Smooth muscle cell of bladder (primary cell): ENCODE measurements at places on chromosomes 12 and 14. TPM values are rescaled to one million over a fixed set of nuclear protein-coding genes. Genes with fewer than 3 reads are reported as not detected.

NUAK1 gene
- total RNA-seq = 17.9 and 25.8 TPM in 2 replicates

CD163L1 gene
- total RNA-seq = 0.09 and 0.28 TPM in 2 replicates

KLRF2 gene
- not detected in 2 replicates for total RNA-seq

GPR132 gene
- under 0.01 and 0.55 TPM in 2 replicates for total RNA-seq

RD3L gene
- total RNA-seq = not detected in 2 replicates

STXBP6 gene
- total RNA-seq = 7.3 and 8.5 TPM in 2 replicates

DNAJC22 gene
- 1.8 and 6.0 TPM in 2 replicates for total RNA-seq

BCAT1 gene
- 136 and 189 TPM in 2 replicates for total RNA-seq

RASSF9 gene
- 0.85 and 1.3 TPM in 2 replicates for total RNA-seq

HPD gene
- total RNA-seq = 2.2 and 11.9 TPM in 2 replicates

CALCOCO1 gene
- 84.9 and 124 TPM in 2 replicates for total RNA-seq

PHETA1 gene
- 2.8 and 4.6 TPM in 2 replicates for total RNA-seq

KRT3 gene
- not detected in 2 replicates for total RNA-seq

SSTR1 gene
- 3.0 and 5.2 TPM in 2 replicates for total RNA-seq

DAO gene
- total RNA-seq = 0.09 TPM in 1 of 2 replicates, not detected in the other

KRT74 gene
- not detected in 2 replicates for total RNA-seq

PSMA3 gene
- 78.8 and 83.8 TPM in 2 replicates for total RNA-seq

AMHR2 gene
- not detected in 2 replicates for total RNA-seq

KCNJ8 gene
- 10.8 and 19.8 TPM in 2 replicates for total RNA-seq

ALG10B gene
- total RNA-seq = 1.4 and 2.4 TPM in 2 replicates

RPS6KL1 gene
- 0.28 and 0.46 TPM in 2 replicates for total RNA-seq

CFAP54 gene
- 1.1 and 1.4 TPM in 2 replicates for total RNA-seq

OR6C3 gene
- total RNA-seq = not detected in 2 replicates

SLC39A5 gene
- under 0.01 TPM in 2 replicates for total RNA-seq

NR4A1 gene
- total RNA-seq = 4.1 and 4.3 TPM in 2 replicates

HEATR5A gene
- total RNA-seq = 75.1 and 75.9 TPM in 2 replicates

DIO2 gene
- total RNA-seq = 2.4 and 14.1 TPM in 2 replicates

CTDSP2 gene
- 54.2 and 88.2 TPM in 2 replicates for total RNA-seq

CYP27B1 gene
- total RNA-seq = 0.14 and 0.28 TPM in 2 replicates

GLI1 gene
- 0.18 and 0.71 TPM in 2 replicates for total RNA-seq

SIX1 gene
- 1.8 and 2.8 TPM in 2 replicates for total RNA-seq

POTEM gene
- not detected in 2 replicates for total RNA-seq

SMCO2 gene
- total RNA-seq = 0.14 TPM in 1 of 2 replicates, not detected in the other

NANOG gene
- total RNA-seq = not detected in 2 replicates

FIGNL2 gene
- under 0.01 TPM in 1 of 2 replicates, not detected in the other for total RNA-seq

OLR1 gene
- 0.92 and 3.1 TPM in 2 replicates for total RNA-seq

CEP290 gene
- 8.1 and 10.1 TPM in 2 replicates for total RNA-seq

SEL1L gene
- 114 and 127 TPM in 2 replicates for total RNA-seq

TSPAN11 gene
- 0.18 and 1.1 TPM in 2 replicates for total RNA-seq

PLEK2 gene
- 3.0 and 3.7 TPM in 2 replicates for total RNA-seq

LPAR5 gene
- total RNA-seq = not detected in 2 replicates

GPR65 gene
- under 0.01 and 0.28 TPM in 2 replicates for total RNA-seq

TMEM121 gene
- total RNA-seq = 10.0 and 10.2 TPM in 2 replicates

EML5 gene
- total RNA-seq = under 0.01 TPM in 2 replicates
